ENCODE measurements at places on chromosomes 12 and 14. TPM values are rescaled to one million over a fixed set of nuclear protein-coding genes. Genes with fewer than 3 reads are reported as not detected.

The GNB3 gene
- total RNA-seq: 2.6 TPM

The ASPG gene
- 3.2 TPM for total RNA-seq

The SLC4A8 gene
- 13.8 TPM for total RNA-seq

The SPTB gene
- total RNA-seq: 0.76 TPM

GRCh38 chr12:64549108-64549507, 61.2 kb upstream of the RASSF3 start:
- DNase-seq: no peak

GRCh38 chr14:75752086-75752485, 91.0 kb downstream of the TTLL5 start:
- DNase-seq: no peak

GRCh38 chr12:49026101-49026500, 7.5 kb upstream of the PRKAG1 start:
- no peak for DNase-seq

DNA sequence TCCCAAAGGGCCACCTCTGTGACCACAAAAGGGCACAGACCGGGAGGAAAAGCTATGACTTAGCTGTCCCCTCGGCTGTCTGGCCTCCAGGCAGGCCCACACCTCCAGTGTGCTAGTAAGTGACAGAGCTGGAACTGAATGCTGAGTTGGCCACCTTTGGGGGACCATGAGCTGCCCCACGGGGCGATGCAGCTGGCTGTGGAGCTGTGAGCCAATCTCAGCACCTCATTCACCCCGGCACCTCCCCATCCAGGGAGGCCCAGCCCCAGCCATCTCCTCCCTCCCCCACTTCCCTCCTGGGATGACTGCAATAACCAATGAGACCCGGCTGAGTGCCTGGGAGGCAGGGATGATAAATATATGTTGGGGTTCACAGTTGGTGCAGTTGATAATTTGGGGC, 12.2 kb upstream of the TESC start:
- no peak for DNase-seq

- DNase-seq: no peak
These were observed 1026.9 kb downstream of the LRFN5 start for GRCh38 chr14:42633504-42634095.

GRCh38 chr14:81172881-81173280, 47.9 kb downstream of the GTF2A1 start:
- no peak for DNase-seq

Data from adrenal gland (tissue), 19 donors.